ENCODE measurements at places on chromosomes 1 and 21.

- no peak for DNase-seq
These were observed 110.1 kb upstream of the SLC44A3 start for GRCh38 chr1:94709891-94710581.

DNA sequence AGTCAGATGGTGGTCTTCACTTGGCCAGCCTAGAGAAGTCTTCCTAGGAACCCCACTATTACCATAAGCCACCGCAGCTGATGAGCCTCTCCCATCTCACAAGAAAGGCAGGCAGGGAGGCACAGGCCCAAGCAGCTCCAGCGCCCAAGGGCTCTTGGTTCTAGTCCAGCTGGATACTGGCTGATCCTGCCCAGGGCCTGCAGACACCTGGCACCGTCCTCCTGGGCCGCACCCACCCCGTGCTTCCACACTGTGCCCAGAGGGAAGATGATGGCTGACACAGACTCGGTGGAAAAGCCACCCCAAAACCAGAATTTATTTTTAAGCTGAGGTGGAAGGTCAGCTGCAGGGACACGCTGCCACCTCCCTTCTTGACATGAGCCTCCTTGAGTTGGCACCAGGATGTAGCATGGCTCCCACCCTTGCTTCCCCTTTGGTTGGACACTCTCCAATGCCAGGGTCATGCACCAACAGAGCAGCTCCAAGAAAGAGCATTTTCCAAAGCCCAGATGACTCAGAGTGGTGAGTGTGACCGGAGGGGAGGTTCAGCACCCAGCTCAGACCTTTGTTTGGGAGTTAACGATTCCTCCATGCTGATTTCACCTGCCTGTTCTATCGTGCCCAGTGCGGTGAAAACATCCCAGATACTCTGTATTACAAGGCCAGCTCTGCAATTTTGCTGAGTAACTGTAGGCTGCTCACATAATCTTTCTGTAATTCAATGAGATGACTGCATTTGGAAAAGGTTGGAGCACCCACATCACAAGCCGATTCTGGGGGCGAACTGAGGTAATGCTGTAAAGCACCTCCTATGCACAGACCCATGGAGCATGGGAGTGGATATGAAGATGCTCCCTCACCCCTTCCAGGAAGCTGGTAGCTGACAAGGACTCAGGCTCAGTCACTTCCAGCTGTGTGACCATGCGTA, 63.1 kb upstream of the SLC2A1 start:
- no peak for DNase-seq

DNA sequence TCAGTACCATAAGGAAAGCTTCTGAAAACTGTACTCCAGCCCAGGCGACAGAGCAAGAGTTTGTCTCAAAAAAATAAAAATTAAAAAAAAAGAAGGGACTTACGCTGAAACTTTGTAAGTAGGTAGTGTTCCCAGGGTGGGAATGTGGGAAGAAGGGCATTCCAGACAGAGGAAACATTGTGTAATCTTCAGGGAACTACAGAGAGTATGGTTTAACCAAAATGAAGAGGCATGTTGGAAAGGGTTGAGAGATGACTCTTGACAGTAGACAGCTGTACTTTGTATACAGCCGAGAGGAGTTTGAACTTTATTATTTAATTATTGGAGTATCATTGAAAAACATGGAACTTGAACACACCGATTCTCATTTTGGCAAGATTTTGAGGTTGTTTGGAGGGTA, 43.0 kb downstream of the PPP2R5A start:
- DNase-seq = no peak

DNA sequence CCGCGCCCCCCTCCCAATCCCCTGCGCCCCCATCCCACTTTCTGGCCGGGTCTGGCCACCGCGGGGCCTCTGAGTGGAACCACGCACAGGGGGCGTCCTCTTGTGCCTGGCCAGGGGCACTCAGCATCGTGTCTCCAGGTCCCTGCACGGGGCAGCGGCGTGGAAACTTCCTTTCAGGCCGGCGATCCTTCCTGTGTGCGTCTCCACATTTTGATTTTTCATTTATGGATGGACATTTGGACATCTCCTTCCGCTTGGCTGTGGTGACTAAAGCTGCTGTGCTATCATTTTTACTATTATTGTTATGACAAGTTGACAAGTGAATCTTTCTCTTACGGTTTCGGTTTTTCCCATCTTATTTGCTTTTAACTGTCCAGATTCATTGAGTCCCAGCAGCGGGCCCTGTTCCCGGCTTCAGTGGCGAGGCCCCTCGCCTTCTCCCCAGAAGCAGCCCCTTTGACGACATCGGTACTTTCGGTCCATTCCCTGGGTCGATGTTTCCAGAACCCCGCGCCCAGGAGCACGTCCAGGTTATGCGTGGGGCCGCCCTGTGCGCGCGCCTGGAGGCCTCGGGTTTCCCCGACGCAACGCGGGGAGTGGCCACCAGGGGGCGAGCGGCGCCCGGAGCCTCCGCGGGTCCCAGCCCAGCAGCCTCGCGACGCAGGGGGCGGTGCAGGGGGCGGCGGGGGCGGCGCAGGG, 12.4 kb upstream of the SLC19A1 start:
- peak; percentile 91 for DNase-seq

GRCh38 chr21:17911628-17912027, 92.5 kb upstream of the C21orf91 start:
- DNase-seq = no peak

GRCh38 chr1:41108696-41109275, 87.3 kb upstream of the SLFNL1 start:
- no peak for DNase-seq

- DNase-seq = no peak
These were observed 45.3 kb upstream of the EDN2 start for GRCh38 chr1:41529621-41530395.

GRCh38 chr1:91803847-91804545, 82.0 kb downstream of the TGFBR3 start:
- peak; percentile 59 for DNase-seq

DNA sequence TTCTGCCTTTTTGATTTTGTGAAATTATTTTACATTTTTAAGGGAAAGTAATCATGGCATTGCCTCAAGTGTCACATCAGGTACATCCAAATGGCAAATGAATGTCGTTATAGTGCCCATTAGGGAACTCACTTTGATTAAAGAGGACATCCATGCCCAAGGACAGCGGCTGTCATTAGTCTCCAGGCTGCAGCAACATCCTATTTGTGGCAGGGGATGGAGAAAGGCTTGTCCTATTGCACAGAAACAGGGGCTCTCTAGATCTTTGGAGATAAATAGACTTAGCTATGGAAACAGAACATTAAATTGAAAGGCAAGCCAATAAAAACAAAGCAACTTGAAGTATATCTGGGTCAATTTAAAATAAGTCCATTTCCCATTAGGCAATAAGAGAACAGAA, 439.3 kb downstream of the NEGR1 start:
- no peak for DNase-seq

- no peak for DNase-seq
These were observed 28.6 kb upstream of the PLEKHG5 start for GRCh38 chr1:6519935-6520671.

GRCh38 chr1:73475316-73475870, 722.6 kb downstream of the LRRIQ3 start:
- no peak for DNase-seq

All from stimulated activated CD4-positive, alpha-beta T cell treated with anti-CD3 and anti-CD28 coated beads, Interleukin-4, amount 100 ng/mL, for 1 hour (primary cell).